Suppressor macrophage treated with lipopolysaccharide for 1 hour (primary cell): ENCODE measurements at places on chromosomes 4 and X.
A peak's percentile ranks its signal among the peaks of the same experiment; 100 is the strongest.

DNA sequence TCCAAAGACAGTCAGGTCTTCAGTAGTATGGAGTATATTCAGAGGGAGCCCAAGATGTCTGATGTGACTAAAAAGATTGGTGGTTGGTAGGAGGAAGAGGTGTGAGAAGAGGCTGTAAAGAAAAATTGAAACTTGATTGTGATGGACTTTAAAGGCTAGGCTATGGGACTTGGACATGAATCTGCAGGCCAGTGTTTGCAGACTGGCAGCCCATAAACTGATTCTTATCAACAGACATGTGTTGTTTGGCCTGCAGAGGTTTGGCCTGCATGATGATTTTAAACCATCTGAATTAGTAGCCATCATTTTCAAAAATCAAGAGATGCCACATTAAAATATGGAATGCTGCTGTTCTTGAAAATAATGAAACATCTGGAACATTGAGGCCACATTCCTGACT lies 5.4 kb upstream of the AR start:
- DNase-seq = no peak

GRCh38 chrX:149638860-149639259 lies 7.3 kb upstream of the TMEM185A start:
- DNase-seq = no peak

GRCh38 chr4:4631150-4631549 lies 89.3 kb upstream of the STX18 start:
- DNase-seq = no peak

DNA sequence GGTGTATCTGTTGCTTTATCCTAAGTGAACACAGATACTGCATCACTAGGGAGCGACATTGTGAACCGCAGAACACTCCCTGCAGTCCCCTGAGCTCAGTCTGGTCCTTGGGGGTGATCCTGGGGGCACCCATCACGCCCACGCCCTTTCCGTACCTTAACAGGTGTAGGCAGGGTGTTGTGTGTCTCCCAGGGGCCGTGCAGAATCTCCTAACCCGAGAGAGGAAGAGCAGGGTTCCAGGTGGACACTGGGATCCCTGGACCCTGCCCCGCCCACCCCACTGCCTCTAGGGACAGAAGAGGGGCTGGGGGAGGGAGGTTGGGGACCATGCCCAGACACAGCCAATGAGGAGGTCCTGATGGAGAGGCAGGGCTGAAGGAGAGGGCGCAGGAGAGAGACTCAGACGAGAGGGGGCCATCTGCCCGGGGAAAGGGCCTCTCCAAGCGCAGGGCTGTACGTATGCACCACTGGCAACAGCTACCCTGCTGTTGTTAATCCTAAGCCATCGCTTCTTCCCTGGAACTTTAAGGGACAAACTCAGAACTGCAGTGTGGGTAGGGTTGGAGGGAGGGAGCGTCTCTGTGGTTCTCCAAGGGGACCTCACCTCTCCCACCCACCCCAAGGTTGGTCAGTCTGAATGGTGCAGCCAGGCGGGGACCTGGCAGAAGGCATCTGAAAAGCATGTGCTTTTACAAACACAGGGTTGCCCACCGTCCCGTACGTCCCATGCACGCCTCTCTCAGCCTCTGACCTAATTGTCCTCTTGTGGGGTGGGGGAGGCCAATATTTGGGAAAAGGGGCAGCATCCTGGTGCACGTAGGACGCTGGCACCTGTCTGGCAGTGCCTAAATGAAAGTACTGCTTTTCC lies 2.5 kb downstream of the P2RY8 start:
- no peak for DNase-seq

- no peak for DNase-seq
Measured at GRCh38 chr4:70589785-70590184, 2.3 kb upstream of the AMBN start.

DNA sequence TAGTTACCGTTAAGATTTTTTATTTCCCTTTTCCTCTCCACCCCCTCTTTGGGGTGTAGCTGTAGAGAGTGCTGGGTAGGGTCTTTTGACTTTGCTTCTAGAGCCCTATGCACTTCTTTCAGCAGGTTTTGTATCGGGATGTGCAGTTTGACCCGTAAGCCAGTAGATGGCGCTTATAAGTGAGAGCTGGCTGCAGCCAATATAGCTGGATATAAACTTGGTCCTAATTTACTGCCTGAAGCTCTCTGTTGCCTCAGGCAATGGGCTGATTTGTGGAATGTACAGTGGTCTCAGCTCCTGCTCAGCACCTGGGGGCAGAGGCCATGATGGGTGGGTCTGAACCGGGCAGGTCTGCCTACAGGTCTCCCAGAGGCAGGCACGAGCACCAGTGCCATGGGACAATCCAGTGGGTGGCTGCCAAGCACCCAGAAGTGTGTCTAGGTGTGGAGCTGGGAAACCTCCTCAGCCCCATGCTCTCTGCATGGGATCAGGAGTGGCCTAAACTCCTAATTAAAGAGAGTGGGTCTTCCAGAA lies 146.5 kb downstream of the SPANXN1 start:
- no peak for DNase-seq

DNA sequence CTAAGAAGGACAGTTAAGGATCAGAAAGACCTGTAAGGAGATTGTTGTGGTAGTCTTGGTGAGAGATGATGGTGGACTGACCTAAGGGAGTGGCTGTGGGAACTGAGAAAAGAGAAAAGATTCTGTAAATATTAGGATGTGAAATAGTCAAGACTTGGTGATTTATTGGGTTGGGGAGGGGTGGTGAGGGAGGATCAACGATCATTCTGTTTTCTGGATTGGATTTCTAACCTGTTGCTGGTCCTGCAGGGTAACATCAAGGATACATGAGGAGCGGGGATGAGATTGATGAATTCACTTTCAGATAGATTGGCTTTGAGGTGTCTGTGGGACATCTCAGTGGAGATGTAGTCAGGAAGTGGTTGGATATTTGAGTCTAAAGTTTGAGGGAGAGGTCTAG lies 1.4 kb downstream of the PIN4 start:
- no peak for DNase-seq

- no peak for DNase-seq
Measured at GRCh38 chrX:19750028-19750782, 137.2 kb downstream of the SH3KBP1 start.

DNA sequence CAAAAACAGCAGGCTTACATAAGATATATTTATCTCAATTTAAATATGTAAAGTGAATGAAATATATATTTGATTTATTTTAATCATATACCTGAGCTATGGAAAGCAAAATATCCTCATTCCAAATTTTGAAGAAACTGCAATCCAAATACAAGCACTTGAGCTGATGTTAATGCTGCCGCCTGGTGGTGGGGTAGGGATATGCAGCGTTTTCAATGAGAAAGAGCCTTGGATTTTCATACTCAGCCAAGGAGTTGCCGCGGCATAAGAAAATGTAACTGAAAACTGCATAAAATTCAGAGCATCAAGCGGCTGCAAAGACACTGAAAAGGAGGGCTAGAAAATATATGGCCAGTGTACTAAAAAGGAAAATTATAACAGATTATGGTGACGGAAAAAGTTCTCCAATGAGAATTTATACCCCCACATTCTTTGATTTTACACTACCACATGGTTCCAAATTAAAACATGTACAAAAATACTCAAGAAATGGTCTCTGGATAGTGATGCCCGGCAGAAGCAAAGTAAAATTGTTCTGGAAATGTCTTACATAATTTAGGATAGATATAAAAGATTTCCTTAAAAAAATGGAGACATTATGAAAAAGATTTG lies 660.3 kb upstream of the PITX2 start:
- peak; percentile 71 for DNase-seq

GRCh38 chr4:17490575-17491059 lies 21.3 kb downstream of the QDPR start:
- no peak for DNase-seq

- DNase-seq = no peak
Measured at GRCh38 chr4:121701263-121701662, 4.5 kb upstream of the ANXA5 start.

- DNase-seq = peak; percentile 66
Measured at GRCh38 chr4:163662768-163663167, 168.3 kb downstream of the TMA16 start.

GRCh38 chr4:55001538-55001937 lies 123.9 kb downstream of the KDR start:
- DNase-seq = no peak

DNA sequence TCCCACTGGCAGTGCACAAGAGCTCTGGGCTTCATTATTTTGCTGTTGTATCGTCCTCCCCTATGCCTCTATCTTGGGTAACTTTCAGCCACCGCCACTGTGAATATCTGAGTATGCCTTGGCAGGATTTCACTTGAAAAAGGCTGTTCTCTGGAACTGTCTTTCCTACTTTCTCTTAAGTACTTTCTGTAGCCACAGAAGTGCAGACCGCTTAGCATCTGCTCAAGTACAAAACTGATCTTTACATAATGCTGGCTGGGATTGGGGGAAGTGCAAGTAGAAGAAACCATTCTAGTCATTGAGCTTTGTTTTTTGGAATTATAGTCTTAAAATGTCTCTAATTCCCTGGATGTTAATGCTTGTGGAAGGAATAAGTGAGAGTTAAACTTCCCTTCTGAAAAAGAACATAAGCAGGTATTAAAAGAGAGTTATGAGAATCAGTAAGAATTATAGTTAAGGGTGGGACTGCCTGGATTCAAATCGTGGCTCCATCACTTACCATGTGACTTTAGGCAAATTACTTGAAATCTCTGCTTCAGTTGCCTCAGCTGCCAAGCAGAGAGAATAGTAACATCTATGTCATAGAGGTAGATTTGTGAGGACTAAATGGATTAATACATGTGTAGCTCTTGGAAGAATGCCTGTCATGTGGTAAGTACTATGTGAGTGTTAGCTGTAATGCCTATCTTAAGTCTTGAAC lies 77.5 kb downstream of the MID1IP1 start:
- no peak for DNase-seq

DNA sequence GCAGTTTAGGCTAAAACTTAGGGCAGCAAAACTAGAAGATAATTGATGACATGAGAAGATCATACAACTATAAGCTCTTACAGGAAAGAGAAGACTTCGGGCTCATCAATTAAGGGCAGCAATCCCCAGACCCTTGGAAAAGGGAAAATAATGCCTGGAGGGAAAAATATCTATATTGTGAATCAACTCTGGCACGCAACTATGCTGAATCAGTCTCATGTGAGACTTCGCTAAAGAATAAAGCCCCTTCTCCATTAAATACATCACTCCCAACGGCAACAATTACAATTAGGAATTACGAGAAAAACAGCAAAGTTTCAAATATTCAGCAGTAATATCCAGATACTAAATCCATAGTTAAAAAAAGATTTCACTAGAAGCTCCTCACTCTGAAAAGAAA lies 2016.8 kb upstream of the IGFBP7 start:
- no peak for DNase-seq

DNA sequence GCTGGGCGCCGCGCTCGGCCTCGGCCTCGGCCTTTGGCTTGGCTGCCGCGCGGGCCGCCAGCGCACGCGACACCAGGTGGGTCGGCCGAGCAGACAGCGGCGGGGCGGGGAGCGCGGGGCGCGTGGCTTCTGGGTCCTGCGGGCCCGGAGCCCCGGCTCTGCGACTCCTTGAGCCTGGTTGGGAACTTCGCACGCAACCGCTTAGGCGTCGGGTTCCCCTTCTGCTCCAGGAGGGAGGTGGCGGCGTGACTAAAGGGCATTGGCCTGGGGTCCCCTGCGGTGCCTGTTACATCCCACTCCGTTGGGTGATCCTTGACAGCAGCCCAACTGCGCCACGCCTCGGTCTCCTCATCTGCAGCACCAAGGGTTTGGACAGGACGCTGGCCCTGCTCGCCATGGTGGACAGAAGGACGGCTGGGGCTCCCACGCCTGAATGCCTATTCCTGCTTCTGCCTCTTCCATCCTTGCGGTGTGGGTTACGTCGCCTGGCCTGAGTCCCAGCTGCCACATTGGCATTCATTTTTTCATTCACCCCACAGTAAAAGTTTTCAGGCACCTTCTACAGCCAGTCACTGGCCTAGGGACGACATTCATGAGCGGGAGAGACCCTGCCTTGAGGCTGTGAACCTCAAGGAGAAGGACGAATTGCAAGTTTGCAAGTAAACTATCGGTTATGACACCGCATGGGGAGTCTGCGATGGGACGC lies 631 bp downstream of the EVC start:
- DNase-seq = peak; percentile 33

- DNase-seq = no peak
Measured at GRCh38 chr4:119299741-119300100, 22.2 kb downstream of the FABP2 start.

DNA sequence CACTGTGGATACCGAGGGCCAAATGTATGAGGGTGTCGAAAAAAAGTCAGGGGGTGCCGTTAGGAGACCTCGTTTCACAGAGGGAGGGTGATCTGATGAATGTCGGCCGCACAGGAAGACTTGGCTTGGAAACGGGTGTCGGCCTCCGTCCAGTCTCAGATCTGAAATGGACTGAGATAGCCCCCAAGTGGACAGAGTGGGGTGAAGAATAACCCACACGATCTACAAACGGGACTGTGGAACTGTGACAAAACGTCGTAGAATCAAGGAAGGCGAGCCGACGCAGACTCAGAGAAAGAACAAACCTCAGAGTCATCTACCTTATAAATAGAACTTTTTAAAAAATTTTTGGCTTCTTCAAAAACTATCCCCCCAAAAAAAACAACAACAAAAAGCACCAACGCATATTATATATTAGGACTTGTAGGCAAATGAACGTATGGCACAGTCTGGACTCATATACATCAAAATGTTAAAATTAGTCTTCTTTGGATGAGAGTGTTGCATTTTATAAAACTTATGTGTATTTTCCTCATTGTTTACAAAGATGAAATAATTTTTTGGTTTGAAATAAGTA lies 63.8 kb upstream of the IRF2 start:
- DNase-seq = peak; percentile 94

- no peak for DNase-seq
Measured at GRCh38 chr4:145541346-145541745, 59.7 kb downstream of the SMAD1 start.

- no peak for DNase-seq
Measured at GRCh38 chr4:177008836-177009501, 216.2 kb upstream of the VEGFC start.

DNA sequence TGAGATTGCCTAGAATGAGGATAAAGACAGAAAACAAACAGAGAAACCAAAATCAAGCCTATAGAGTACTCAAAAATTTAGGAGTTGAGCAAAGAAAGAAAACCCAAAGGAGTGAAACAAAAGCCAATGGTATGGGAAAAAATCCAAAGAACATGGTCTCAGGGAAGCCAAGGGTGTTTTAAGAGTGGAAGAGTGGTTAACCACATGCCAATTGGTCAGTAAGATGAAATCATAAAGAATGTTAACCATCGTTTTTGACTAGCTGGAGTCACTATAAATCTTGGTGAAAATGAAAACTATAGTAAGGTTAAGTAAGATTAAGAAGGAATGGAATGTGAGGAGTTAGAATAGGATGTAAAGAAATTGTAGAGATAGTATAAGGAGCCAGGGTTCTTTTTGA lies 64.7 kb upstream of the RPL34 start:
- DNase-seq = no peak

- no peak for DNase-seq
Measured at GRCh38 chr4:152050106-152050505, 289.3 kb upstream of the GATB start.

GRCh38 chr4:87882321-87882720 lies 49.6 kb downstream of the MEPE start:
- DNase-seq = no peak

- no peak for DNase-seq
Measured at GRCh38 chr4:64272432-64272831, 136.8 kb downstream of the TECRL start.
